Astrocyte of the hippocampus (primary cell): ENCODE measurements at places on chromosomes 4 and X.

GRCh38 chrX:135410861-135411627, 10.7 kb upstream of the SMIM10L2A start:
- no peak for DNase-seq

GRCh38 chr4:142351958-142352357, 494.1 kb downstream of the INPP4B start:
- peak; percentile 62 for DNase-seq

- DNase-seq = no peak
These were observed 91.3 kb downstream of the FBXL5 start for GRCh38 chr4:15563871-15564270.

DNA sequence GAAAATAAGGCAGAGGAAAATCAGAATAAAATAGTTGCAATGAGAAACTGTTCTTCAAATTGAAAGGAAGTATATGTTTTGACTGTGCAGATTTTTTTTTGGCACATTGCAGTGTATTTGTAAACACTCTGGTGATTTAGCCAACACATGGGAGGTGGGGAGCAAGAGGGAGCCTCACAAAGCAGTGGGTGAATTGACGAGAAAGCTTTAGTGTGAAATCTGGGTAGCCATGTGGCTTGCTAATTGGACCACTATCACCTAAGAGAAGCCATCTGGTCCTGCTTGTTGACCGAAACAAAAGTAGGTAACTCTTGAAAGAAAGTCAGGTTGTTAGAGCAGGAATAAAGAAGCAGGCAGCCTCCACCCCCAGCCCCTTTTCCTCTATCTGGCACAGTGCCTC, 10.4 kb downstream of the CLCN5 start:
- DNase-seq = no peak

DNA sequence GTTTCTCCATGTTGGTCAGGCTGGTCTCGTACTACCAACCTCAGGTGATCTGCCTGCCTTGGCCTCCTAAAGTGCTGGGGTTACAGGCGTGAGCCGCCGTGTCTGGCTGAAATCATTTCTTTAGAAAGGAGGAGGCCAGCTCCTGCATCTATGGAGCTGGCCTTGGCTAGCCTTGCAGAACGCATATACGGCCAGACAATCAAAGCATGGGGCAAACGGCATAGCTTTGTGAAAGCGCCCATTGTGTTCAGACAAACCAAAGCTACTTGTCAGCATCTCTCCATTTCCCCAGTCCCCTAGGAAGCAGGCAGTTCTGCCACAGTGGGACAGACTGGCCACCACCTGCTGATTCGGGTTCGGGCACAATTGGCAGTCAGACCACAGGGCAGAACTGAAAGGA, 48.9 kb upstream of the IQSEC2 start:
- no peak for DNase-seq

DNA sequence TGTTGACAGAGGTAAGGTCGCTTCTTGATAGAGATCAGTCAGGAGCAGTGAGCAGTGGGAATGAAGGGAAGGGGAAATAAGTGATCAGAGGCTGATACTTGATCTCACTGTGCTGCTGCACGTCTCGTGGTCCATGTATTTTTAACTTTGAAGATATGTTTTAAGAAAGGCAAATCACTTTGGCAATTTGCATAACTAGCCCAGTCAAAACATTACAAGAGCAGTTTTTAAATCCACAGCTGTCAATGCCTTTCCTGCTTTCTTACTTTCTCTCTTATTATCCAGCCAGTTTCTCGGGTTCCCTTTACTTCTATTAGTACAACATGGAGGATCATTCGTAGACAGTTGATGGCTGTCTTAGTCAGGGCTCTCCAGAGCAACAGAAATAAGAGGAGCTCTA, 472.8 kb downstream of the TMA16 start:
- DNase-seq = no peak

DNA sequence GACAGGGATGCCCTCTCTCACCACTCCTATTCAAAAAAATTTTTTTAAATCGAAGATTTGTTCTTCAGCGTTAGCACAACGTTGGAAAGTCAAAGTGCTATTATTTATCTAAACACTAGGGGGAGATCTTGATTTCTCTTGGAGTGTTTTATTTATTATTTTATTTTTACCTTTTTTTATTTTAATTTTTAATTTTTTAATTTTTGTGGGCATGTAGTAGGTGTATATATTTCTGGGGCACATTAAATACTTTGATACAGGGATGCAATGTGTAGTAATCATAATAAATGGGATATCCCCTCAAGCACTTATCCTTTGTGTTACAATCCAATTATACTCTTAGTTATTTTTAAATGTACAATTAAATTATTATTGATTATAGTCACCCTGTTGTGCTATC, 37.4 kb upstream of the SLC10A4 start:
- DNase-seq = peak; percentile 21

GRCh38 chr4:121073004-121073435, 685 bp upstream of the NDNF start:
- DNase-seq = no peak

DNA sequence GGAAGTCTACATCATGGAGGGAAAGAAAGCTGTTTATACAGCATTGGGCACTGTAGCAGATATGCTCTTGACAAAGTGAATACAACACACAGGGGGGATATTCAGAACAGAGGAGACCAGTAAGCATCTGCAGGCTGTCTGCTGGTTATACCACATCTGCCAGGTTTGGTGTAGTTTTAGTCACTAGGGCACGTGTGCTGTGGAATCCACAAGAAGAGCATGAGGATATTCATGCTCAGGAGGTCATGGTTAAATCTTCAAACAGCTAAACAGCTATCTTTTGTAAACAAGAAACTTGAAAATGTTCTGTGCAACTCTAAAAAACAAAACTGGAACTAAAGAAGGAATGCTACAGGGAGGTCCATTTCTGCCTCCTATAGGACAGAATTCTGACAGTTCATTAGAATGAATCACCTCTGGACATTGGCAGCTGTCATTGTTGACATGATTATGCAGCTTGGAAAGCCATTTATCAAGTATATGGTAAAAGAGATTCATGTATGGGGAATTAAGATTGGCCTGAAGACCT, 175.8 kb downstream of the RCHY1 start:
- DNase-seq = no peak

DNA sequence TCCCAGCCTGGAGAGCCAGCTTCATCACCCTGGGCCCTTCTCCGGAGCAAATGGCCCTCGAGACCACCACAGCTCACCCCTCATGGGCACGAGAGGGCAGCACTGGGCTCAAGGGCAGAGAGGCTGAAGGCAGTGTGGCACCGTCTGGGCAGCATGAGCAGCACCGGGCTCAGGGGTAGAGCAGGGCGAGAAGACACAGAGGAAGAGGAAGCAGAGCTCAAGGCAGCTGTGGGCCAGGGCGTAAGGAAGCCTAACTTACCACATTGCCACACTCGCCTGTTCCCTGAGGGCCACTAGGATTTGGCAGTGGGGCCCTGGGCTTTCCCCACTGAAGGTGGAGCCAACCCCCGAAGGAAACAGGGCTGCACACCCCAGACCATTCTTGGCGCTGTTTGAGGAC, 15.5 kb downstream of the ZNF185 start:
- no peak for DNase-seq

GRCh38 chrX:40496728-40497127, 84.0 kb upstream of the ATP6AP2 start:
- peak; percentile 33 for DNase-seq

DNA sequence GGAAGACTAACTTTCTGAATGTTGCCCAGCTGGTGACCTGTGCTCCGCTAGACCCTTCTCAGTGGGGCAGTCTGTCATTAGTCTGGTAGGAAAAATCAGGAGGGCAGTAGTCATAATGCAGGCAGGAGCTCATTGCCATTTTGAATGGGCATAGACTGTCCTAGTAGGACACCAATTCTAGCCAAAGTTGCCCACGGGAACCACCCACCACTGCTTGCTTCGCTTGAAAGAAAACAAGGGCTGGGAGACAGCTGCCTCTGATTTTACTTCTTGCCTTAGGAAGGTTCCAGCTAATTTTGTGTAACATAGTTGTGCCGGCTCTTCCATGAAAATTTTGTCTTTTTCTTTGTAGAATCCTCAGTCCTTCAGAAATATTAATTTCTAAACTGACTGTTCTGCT, 23.3 kb downstream of the HOPX start:
- DNase-seq = no peak

GRCh38 chr4:121189326-121190215, 25.4 kb upstream of the TNIP3 start:
- peak; percentile 13 for DNase-seq

DNA sequence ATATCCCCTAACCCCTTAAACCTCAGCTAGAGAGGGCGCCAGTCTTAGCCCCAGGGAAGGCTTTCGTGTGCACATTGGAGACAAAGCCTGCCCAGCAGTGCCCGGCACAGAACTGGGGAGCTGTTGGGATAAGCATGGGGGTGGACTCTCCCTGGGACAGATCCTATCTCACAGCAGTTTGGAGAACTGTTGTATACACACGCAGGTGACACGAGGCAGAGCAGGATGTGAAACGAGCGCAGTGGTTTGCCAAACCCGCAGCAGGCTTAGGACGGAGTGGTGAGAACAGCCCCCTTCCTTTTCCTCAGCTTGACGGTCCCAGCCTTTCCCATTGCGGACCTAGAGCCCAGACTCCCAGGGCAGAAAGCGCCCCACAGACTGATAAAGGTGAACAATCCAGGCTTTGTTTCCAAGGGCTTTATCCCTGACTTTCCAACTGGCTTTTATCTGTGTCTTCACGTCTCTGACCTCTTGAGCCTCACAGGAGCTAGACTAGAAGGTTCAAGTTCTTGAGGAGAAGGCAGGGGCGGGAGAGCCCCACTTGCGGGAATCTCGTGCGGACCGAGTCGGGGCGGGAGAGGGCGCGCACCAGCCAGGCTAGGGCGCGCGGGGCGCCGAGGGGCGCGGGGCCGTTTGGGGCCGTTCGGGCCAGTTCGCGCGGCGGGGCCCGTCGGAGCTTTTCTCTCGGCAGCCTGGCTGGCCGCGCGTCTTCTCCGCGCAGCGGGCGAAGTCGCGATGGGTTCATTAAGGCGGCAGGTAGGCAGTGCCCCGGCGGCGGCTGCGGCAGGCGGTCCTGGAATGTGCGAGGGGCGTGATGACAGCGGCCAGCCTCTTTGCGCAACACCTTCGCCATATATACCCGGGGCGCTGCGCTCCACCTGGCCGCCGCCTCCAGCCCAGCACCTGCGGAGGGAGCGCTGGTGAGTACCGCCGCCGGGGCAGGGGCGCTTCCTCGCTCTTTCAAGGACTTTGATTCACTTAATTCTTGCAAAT, at the start of gene SLC34A2:
Gene SLC34A2 (plus strand): TSS at position 881 of the 993 bp plus-strand sequence. CDS start 6,650 bp downstream, outside the sequence.
- DNase-seq = peak; percentile 46

DNA sequence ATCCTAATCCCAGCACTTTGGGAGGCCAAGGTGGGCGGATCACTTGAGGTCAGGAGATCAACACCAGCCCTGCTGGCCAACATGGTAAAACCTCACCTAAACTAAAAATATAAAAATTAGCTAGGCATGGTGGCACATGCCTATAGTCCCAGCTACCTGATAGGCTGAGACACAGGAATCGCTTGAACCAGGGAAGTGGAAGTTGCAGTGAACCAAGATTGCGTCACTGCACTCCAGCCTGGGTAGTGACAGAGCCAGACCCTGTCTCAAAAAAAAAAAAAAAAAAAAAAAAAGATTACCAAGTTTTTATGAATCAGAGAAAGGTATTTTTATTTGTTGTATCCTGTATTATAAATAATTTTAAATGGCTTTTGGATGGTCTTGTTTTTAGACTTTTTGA, 15.1 kb downstream of the TRAPPC11 start:
- DNase-seq = no peak

DNA sequence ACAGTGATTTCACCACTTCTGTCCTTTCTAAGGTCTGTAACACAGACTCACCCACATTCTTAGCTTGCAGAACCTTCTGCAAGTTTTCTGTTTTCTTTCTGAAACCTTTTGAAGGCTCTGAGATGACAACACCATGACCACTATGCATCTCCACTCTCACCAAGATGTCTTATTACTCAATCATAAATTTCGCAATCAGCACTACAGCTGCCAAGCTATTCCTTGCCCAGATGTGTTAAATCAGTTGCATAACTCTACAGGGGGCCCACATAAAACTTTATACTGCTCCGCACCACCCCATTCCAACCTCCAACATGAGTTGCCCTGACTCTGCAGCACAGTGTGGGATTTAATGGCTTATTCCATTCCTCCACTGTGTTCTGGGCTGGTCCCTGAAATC, 229.9 kb downstream of the COL25A1 start:
- no peak for DNase-seq

DNA sequence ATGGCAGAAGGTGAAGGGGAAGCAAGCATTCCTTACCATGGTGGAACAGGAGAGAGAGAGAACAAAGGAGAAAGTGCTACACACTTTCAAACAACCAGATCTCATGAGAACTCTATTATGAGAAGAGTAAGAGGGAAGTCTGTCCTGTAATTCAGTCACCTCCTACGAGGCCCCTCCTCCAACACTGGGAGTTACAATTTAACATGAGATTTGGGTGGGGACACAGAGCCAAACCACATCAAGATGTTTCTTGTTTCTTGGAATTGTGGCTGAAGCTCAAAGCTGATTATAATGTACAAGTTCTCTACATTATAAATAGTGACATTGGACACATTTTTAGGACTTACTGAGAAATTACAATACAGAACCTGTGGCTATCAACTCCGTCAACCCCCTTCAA, 29.5 kb upstream of the TAPT1 start:
- DNase-seq = no peak

DNA sequence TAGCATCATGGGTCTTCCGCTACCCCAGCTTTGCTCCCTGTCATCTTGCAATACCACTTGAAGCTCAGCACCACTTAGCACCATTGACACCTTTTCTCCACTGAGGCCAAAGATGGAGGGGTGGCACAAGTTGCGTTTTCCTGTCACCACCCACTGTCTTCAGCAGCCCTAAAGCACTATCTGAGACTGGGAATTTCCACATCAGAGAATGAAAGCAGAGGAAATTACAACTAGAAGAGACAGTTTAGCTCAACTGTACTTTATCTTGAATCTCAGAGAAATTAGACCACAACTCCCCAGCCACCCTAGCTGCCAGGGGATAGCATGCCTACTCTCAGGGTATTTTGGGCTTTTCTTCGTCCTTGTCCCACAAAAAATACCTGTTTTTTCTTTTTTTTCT, 111.0 kb downstream of the DDIT4L start:
- no peak for DNase-seq
